ENCODE measurements at places on chromosomes 5 and 9. TPM values are rescaled to one million over a fixed set of nuclear protein-coding genes. Genes with fewer than 3 reads are reported as not detected.

GRCh38 chr5:131064669-131065371 lies 100.2 kb downstream of the HINT1 start:
- H3K4me1 ChIP-seq = no peaks in the 10 kb centered on the region
- no peak overlapping the region for H3K27ac ChIP-seq
- DNase-seq = no peak

- no peak for DNase-seq
- H3K27ac ChIP-seq = peak overlapping the region; percentile 26
- H3K4me3 ChIP-seq = no peak overlapping the region
- H3K4me1 ChIP-seq = peaks cover 18% of the 10 kb centered on the region
These were observed 5.5 kb downstream of the CDC37L1 start for GRCh38 chr9:4684820-4685219.

Gene ENTPD2
- not detected for total RNA-seq

DNA sequence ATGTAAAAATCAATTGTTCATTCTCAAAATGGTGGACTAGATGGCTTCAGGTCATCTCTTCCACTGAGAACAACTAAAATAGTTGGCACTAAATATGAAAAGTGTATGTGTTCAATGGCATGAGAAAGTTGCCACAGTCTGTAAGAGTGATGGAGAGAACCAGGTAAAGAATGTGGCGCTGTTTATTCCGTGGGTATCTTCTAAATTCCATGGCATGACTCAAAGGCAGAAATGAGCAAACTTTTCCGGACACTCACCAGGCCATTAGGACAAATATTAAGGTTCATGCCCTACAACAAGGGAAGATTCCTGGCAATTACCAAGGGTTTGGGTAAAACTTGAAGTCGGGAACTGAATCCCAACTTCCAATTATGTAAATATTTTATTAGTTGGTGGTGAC lies 825.4 kb upstream of the CDH6 start:
- H3K36me3 ChIP-seq = no peaks in the 10 kb centered on the region
- no peaks in the 10 kb centered on the region for H3K4me1 ChIP-seq
- no peak for DNase-seq
- no peak overlapping the region for H3K4me3 ChIP-seq
- H3K27me3 ChIP-seq = no peaks in the 10 kb centered on the region

DNA sequence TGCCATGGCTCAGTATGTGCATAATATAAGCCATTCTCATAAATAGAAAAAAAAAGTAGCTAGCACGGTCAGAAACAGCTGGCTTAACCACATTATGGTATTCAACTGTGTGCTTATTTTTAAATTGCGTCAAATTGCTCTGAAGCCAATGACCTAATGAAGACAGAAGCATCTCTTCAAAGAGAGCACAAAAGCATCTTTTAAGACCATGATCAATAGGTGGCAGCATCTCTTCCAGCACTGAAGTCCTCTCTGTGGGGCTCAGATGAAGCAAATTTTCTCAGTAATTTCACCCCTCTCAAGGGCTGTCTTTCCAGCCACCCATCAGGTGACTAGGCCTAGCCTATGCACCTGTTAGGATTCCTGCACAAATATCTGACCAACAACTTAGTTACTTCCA lies 251.4 kb downstream of the GLIS3 start:
- no peaks in the 10 kb centered on the region for H3K27me3 ChIP-seq
- H3K36me3 ChIP-seq = no peaks in the 10 kb centered on the region
- peak; percentile 27 for DNase-seq
